ENCODE measurements at places on chromosomes 13 and 19.
A peak's percentile ranks its signal among the peaks of the same experiment; 100 is the strongest.

- DNase-seq, result no peak
Measured at GRCh38 chr19:1105008-1105872, 1.4 kb downstream of the GPX4 start.

DNA sequence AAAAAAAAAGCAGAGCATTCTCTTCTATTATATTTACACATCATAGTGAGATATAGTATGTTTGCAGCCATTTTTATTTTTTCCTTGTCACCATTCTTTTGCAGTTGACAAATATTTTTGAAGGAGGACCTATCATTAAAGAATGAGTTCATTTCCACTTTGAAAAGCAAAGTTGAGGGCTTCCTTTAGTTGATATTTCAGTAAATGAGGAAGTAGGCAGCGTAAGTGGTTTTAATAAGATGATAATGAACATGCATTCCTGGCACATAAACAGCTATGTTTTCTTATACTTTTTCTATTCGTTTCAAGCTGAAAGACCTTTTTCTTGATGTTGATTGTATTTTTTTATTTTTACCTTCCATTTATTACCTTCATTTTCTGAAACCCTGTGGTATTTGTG lies 66.2 kb downstream of the ZMYM2 start:
- no peak for DNase-seq

DNA sequence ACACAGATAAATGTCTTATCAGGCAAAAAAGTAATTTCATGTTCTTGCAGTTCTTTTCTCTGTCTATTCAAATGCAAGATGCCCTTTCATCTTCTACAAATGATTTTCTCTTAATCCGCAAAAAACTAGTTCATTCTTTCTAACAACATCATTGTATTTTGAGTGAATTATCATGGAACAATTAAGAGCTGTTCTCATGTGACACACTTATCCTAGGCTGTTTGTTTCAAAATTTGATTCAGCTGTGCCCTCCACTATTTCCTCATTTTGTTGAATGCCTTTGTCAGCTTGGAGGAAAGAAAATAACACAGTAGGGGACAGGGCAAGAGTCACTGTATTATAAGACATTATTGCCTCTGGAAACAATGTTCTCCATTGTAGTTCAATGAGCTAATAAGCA lies 396.9 kb downstream of the KCTD12 start:
- DNase-seq, result no peak

GRCh38 chr19:10621966-10622365 lies 3.4 kb upstream of the SLC44A2 start:
- DNase-seq, result no peak

- no peak for DNase-seq
Measured at GRCh38 chr13:112465251-112466131, 89.3 kb downstream of the SPACA7 start.

GRCh38 chr19:57165846-57166245 lies 1.4 kb downstream of the DUXA start:
- no peak for DNase-seq

GRCh38 chr13:112761701-112762689 lies 72.2 kb downstream of the ATP11A start:
- no peak for DNase-seq

DNA sequence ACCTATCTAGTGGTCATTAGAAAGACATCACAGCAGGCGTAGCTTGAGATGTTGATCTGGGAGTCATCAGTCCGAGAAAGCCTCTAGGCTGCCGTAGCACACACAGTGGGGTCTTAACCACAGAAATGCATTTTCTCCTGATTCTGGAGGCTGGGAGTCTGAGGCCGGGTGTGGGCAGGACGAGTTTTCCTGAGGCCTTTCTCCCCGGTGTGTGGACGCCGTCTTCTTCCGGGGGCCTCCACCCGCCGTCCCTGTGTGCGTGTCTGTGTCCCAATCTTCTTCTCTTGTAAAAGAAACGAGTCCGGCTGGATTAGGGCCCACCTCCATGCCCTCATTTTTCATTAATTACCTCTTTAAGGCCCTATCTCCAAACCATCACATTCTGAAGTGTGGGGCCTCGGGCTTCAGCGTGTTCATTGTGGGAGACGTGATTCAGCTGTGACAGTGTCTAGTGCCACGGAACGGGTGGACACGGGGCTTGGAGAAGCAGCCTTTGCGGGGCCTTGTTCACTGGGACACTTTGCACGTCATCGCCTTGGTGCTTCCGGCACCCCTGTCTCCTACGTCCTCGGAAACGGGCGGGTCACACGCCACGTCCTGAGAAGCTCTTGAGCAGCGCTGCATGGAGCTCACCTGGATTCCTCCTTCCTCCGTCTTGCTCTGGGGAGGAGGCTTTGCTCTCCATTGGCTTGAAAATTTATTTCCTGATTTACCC lies 208.9 kb upstream of the SOX1 start:
- DNase-seq, result no peak

DNA sequence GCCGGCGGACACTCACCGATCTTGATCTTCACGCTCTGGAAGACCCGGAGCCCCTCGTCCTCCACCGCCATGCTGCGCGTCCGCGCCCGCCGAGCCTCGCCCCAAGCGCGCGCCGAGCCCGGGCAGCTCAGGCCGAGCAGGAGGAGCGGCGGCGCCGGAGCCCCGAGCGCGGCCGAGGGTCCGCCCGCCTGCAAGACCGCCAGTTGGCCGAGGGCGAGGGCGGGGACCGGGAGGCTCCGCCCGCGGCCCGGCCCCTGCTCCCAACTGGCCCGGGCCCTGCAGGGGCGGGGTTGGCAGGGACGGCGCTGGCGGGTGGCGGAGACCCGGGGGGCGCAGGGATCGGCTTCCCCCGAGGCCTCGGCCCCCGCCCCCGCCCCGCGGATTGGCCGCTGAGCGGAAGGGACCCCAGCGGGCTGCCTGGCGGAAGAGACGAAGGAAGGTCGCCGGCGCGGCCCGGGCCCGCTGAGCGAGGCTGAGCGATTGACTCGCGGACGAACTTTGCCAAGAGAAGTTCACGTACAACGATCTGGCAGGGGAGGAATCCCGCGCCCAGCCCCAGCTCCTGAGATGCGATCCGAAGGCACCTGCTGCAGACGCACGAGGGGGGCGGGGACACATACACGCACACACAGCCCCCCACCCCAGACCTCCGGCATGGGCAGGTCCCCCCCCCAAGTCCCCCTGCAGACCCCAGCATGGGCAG lies at the start of gene RASA3:
Gene RASA3 (minus strand): TSS at position 205 of the 703 bp plus-strand sequence. CDS start 134 bp downstream, at position 71.
- peak; percentile 56 for DNase-seq

DNA sequence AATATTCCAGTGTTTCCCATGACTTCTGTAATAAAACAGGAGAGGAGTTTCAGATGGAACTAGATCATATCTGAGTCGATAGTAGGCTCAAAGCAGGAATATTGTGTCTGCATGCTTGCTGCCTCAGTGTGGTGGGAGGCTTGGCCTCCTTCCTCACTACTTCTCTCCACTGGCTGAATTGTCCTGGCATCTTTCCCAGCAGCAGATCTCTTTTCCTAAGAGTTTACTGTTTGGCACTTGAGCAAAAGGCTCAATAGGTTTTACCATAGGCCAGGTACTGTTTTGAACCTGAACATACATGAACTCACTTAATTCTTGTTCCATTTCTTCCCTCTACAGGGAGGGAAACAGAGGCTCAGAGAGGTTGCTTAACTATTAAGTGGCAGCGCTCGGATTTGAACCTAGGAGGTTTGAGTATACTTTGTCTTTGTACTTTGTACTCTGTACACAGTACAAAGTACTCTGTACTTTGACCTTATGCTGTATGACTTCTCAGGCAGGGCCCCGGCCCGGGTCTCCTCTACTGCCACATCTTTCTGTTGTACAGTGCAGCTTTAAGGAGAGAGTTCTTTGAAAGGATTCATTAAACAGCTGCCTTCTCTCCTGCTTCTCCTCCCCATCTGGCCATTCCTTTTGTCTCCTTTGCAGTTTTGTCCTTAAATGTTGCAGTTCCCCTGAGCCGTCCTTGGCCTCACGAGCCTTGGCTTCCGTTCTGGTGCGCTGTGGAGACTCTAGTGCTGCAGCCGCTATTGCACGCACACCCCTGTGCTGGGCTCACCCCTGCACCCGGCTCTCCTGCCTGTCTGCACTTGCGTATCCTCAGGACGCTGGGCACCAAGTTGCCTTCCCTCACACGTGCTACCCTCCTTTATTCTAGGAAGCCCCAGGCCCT lies 8.1 kb downstream of the B3GLCT start:
- DNase-seq, result no peak

DNA sequence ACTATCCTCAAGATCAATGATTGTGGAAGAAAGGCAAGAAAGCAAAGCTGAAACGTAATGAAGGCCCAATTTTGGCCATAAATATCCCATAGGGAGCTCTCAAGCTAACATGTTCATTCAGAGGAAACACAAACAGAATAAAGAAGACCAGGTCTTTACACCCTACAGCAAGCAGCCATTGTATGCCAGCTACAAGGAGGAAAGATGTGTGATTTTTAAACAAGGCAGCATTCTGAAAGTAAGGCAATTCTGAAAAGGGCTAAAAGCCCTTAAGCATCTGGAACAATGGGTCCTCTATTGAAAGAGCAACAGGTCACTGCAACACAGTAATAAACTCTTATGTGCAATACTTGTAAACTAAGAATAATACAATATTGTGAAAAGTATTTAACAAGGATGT lies 1002.4 kb downstream of the SLITRK1 start:
- no peak for DNase-seq

DNA sequence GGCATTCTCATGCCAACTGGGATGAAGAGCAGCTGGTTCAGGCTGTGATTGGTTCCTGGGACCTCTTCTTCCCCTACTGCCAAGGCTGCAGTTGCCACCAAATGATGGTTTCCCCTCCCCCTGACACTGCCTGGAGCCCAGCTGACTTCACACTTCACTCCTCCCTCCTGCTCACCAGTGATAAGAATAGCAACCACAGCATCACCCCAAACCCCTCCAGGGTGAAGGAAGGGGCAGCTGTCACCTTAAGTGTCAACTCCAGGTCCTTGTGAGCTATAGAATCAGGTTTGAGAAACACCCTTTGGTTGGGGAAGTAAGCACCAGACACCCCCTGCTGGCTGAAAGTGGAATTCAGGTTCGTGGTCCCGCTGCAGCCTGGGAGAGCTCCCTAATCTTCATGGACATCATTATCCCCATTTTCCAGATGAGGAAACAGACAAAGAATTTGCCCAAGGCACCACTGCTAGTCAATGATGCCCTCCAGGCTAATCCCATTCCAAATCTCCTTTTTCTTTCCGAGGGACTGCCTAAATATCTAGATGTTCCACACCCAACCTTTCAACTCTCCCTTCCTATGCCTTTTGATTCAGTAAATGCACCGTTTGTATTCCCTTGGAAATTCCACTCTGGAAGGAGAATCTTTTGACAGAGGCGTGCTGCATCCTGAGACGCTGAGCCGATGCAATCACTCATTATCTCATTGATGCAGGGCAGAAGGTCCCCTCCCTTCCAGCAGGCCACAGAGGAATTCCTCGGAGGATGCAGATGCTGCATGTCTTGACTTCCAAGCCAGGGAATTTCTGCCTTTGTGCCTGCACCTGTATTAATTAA lies 50.6 kb upstream of the UQCRFS1 start:
- peak; percentile 54 for DNase-seq

GRCh38 chr19:6406401-6406800 lies 13.4 kb upstream of the GTF2F1 start:
- no peak for DNase-seq
